Daoy (cell line): ENCODE measurements at places on chromosomes 11 and 22. TPM values are rescaled to one million over a fixed set of nuclear protein-coding genes. Genes with fewer than 3 reads are reported as not detected.

GRCh38 chr11:103581760-103582159 is 454.7 kb upstream of the DDI1 start:
- DNase-seq: no peak

GRCh38 chr11:128862908-128863660 is 4.0 kb downstream of the KCNJ1 start:
- DNase-seq: peak; percentile 8

The ART1 gene
- not detected in 2 replicates for total RNA-seq

The PHLDA2 gene
- total RNA-seq: 3.9 and 6.4 TPM in 2 replicates
